ENCODE measurements at places on chromosomes 6 and 20. TPM values are rescaled to one million over a fixed set of nuclear protein-coding genes. Genes with fewer than 3 reads are reported as not detected.

GRCh38 chr6:33740204-33740608 is 6.5 kb downstream of the IP6K3 start:
- H3K4me3 ChIP-seq = no peak overlapping the region
- no peak for DNase-seq
- no peak overlapping the region for H3K27ac ChIP-seq
- peaks cover 8% of the 10 kb centered on the region for H3K27me3 ChIP-seq

DNA sequence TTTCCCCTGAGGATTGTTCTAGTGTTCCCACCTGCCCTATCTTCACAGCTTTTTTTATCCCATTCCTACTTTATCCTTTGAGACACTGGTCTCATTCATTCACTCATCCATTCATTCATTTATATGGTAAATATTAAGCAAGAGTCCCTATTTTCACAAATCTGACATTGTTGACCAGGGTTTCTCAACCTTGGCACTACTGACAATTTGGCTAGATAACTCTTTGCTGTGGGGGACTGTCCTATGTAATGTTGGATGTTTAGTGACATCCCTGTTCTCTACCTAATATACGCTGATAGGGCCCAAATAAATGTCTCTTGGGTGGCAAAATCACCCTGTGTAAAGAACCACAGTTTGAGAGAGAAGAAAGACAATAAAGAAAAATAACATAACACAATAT is 345.0 kb downstream of the GRIK2 start:
- no peak overlapping the region for H3K27ac ChIP-seq
- no peak for DNase-seq
- H3K36me3 ChIP-seq = no peaks in the 10 kb centered on the region
- H3K4me3 ChIP-seq = no peak overlapping the region

DNA sequence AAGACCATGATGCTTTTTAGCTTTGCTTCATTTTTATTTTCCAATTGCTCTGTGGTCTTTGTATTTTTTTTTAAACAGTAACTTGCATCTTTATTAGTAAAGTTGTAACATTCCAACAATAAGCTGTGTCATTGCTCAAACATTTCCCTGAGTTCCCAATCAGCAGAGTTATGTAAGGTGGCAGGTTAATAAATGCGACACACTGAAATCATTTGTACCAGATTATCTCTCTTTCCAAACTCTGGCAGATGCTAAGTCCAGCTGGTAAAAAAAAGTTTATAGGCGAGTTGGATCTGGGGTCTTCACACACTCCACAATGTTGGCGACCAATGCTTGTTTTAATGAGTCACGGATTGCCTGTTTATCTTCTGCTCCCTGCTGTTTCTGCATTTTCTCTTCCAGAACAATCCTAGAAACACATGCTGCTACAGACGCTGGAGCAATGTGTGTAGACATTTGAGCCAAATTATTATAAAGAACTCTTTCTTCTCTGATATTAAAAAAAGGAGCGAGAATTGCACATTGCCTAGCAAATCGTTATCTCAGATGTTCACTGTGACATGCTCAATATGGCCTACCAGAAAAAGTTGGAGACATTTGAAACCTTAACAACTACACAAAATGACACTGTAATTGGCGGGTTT is 113.6 kb upstream of the IFNGR1 start:
- no peak overlapping the region for H3K27ac ChIP-seq
- no peak overlapping the region for H3K4me3 ChIP-seq
- no peaks in the 10 kb centered on the region for H3K4me1 ChIP-seq
- peaks cover 7% of the 10 kb centered on the region for H3K27me3 ChIP-seq
- no peaks in the 10 kb centered on the region for H3K36me3 ChIP-seq
- no peak for DNase-seq

GRCh38 chr6:160462551-160463109 is 114.5 kb downstream of the SLC22A3 start:
- H3K36me3 ChIP-seq = no peaks in the 10 kb centered on the region
- H3K4me3 ChIP-seq = no peak overlapping the region
- H3K4me1 ChIP-seq = peaks cover 5% of the 10 kb centered on the region
- H3K27me3 ChIP-seq = no peaks in the 10 kb centered on the region
- H3K27ac ChIP-seq = peak overlapping the region; percentile 53

DNA sequence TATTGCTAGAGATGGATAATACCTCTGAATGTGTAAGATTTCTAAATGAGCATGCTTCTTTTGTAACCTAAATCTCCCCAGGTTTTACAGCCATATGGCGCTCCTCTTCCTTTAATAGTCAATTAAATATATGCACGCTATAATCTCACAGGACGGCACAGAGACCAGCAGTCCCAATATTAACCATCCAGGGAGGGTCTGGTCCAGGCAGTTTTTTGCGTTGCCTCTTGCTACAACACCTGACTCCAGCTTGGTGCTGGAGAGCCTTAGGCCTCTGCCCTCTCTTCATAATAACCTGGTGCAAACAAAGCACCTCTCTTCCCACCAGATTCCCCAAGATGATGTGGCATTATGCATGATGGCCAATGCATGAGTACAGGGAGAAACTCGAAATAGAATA is 183.4 kb downstream of the LY86 start:
- H3K36me3 ChIP-seq = no peaks in the 10 kb centered on the region
- H3K27ac ChIP-seq = no peak overlapping the region
- no peak overlapping the region for H3K4me3 ChIP-seq
- DNase-seq = no peak

DNA sequence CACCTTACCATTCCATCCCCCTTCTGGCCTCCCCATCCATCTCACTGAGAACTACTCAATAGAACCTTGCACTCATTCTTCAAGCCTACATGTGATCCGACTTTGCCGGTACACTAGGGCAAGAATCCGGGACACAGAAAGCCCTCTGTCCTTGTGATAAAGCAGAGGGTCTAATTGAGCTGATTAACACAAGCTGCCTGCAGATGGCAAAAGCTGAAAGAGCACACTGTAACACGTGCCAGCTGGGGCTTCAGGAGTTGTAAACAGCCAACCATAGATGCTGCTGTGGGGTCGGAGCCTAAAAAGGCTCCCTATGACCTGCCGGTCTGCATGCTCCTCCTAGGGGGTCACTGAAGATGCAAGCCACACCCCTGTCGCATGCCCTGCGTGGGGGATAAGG is 124.1 kb downstream of the RNF144B start:
- H3K4me1 ChIP-seq = peaks cover 6% of the 10 kb centered on the region
- no peak overlapping the region for H3K27ac ChIP-seq
- H3K36me3 ChIP-seq = no peaks in the 10 kb centered on the region
- no peak for DNase-seq

GRCh38 chr20:51373713-51374455 is 168.6 kb downstream of the NFATC2 start:
- H3K4me3 ChIP-seq = no peak overlapping the region
- H3K4me1 ChIP-seq = peaks cover under 1% of the 10 kb centered on the region
- H3K27me3 ChIP-seq = no peaks in the 10 kb centered on the region

DNA sequence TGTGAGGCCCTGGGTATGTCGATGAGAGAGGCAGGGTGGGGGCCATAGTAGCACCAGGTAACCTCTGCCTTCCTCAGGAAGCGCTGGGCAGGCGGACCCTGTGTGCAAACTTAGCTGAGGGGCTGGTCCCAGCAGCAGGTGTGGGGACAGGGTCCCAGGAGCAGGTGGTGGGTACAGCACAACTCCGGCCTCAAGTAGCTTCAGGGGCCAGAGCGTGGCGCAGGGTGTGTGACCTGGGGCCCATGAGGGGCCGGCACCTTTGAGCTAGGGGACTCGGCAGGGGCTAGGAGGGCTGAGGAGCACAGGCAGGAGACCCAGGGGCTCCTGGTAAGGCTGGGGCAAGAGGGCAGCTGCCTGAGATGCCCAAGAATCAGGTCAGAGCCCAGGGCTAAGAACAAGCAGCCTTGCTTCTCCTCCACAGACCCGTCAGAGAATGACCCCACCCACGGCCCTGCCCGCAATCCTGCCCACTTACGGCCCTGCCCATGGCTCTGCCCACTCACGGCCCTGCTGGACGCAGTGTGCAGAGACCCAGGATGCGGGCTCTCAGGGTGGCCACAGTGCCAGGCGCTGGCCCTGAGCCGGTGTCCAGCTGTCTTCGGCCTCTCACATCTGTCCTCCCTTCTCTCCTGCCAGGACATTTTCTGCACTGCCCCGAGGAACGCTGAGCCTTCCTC is 30.9 kb downstream of the CHRNA4 start:
- no peaks in the 10 kb centered on the region for H3K36me3 ChIP-seq
- H3K27ac ChIP-seq = no peak overlapping the region
- no peaks in the 10 kb centered on the region for H3K4me1 ChIP-seq

GRCh38 chr20:53805895-53806384 is 212.3 kb upstream of the ZNF217 start:
- DNase-seq = peak; percentile 81
- H3K27ac ChIP-seq = no peak overlapping the region
- no peak overlapping the region for H3K4me3 ChIP-seq
- no peaks in the 10 kb centered on the region for H3K27me3 ChIP-seq
- peaks cover 12% of the 10 kb centered on the region for H3K4me1 ChIP-seq
- H3K36me3 ChIP-seq = no peaks in the 10 kb centered on the region

GRCh38 chr20:13874394-13875157 is 89.7 kb downstream of the NDUFAF5 start:
- no peak overlapping the region for H3K27ac ChIP-seq
- no peaks in the 10 kb centered on the region for H3K4me1 ChIP-seq
- H3K27me3 ChIP-seq = no peaks in the 10 kb centered on the region
- no peak for DNase-seq

DNA sequence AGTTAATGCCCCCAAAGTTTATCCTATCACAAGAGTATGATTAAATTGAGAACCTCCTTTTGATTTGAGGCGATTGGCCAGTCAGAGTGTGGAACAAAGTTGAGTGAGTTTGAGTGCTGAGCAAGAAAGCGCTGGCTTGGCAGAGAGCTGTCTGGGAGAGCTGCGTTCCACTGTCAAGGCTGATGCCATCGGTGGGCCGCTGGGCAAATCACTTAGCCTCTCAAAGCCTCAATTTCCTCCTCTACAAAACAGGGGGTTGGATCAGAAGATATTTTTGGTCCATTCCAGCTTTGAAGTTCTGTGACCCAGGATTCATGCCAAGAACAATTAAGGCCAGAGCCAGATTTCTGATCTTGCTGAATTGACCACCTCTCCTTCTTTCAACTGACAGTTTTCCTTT is 60.2 kb downstream of the TMEM242 start:
- H3K4me3 ChIP-seq = no peak overlapping the region
- DNase-seq = no peak
- peaks cover 14% of the 10 kb centered on the region for H3K27me3 ChIP-seq
- no peak overlapping the region for H3K27ac ChIP-seq

DNA sequence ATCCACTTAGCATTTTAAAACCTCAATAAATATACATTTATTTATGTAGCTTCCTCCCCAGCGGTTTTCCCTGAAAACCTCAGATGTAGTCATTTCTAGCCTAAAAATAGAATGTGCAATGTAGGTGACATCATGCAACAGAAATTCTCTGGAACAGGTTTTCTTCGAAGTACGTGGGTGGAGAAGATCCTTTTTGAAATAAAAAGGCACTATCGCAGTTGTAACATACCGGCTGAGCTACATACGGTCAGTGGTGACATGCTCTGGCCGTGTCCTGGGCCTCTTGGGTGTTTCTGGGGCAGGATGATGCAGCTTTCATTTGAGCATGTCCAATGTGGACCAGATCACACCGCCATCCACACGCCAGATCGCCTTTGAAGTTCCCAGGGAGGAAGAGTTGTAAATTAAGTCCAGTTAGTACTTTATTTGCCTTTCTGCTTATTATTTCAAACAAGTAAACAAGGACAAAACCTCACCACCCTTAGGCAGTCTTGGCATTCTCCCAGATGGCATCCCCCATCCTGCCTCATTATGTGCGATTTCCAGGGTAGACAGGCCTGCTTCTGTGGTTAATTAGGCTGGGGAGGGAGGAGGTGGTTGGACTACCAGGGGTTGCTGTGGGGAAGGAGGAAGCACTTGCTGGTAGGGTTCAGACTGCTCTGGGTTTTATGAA is 109.5 kb upstream of the CLDN20 start:
- no peak overlapping the region for H3K4me3 ChIP-seq
- H3K4me1 ChIP-seq = peaks cover 14% of the 10 kb centered on the region
- DNase-seq = peak; percentile 96
- H3K36me3 ChIP-seq = no peaks in the 10 kb centered on the region
- H3K27me3 ChIP-seq = no peaks in the 10 kb centered on the region
- H3K27ac ChIP-seq = peak overlapping the region; percentile 35

The GJA1 gene
- total RNA-seq = 323 TPM

The ADGRG6 gene
- total RNA-seq = 22.5 TPM

The FANCE gene
- 9.1 TPM for total RNA-seq

The OR2B6 gene
- not detected for total RNA-seq

The AIF1 gene
- not detected for total RNA-seq

The FAM209B gene
- total RNA-seq = not detected
